Cortex of kidney (tissue), 1 donor: ENCODE measurements at places on chromosomes 4 and X.

- no peak for DNase-seq
Observed at GRCh38 chr4:25993395-25994185, 79.6 kb downstream of the SMIM20 start.

DNA sequence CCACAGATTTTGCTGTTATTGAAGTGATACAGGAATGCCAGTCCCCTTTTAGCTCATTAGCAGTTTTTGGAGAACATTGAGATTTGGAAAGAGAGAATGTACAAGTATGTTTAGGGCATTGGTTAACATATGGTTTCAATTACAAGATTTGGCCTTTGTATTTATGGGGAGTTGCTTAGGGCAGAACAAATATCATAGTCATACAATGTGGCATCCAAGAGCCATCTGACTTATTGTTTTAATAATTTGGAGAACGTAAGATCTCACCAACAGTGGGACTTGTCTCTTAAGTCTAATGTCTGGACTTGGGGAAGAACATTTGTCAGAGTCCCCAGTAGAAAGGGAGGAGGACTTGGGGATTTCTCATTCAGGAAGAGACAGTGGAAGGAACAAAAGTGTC is 166.1 kb downstream of the STK32B start:
- no peak for DNase-seq

GRCh38 chrX:13684361-13684760 is 4.6 kb upstream of the RAB9A start:
- DNase-seq = no peak

GRCh38 chrX:45137531-45137930 is 63.1 kb downstream of the DIPK2B start:
- no peak for DNase-seq

DNA sequence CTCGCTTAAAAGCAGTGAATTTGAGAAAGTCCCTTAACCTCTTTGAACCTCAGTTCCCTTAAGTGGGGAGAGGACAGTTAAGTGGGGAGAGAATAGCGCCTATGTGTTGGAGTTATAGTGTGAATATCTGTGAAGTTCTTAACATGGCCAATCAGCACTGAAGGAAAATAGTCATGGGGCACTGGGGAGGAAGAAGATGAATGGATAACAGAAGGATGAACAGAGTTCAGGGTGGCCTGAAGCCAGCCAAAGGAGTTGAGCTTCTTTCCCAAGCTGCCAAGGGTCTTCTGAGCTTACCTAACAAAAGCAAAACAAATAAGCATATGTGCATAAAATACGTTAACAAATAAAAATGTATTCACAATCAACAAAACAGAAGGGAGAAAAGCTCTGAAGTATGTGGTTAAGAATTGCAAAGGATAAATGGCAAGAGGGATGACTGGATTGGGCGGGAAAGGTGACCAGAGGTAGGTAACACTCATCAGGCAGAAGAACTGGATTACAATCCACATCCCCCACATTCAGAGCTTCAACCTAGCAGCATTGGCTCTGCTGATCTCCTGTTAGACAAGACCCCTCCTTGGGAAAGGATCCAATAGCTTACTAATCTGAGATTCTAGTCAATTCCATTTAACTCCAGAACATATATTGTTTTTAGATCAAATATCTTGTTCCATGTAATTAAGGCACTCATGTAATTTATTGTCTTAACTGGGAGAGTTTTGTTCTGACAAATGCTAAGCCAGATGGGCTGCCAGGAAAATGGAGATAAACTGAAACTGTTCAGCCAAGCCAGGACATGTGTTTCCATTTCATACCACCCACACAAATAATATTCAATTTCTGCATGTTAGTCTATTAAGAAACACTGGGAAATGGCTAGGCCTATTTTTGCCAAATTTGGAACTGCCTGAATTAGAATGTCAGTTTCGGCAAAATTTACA is 221.2 kb downstream of the LDB2 start:
- no peak for DNase-seq

- no peak for DNase-seq
Observed at GRCh38 chrX:135556055-135556454, 35.6 kb downstream of the INTS6L start.

GRCh38 chr4:573122-573892 is 2.8 kb downstream of the TMEM271 start:
- no peak for DNase-seq

DNA sequence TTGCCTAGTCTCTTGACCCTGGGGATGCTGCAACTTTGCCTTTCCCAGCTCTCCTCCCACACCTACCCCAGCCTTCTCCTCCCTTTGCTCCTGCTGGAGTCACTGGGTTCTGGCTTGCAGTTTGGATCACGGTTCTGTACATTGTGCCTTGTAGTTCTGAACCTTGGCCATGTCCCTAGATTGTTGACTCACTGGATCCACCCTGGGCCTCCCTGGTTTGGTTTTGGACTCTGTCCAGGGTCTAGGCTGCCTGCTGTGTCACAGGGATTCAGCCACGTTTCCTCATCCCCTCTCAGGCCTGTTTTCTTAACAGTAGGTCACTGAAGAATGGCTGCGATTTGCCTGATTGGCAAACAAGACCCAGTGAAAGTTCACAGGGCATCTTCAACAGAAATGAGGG is 11.5 kb upstream of the GABRE start:
- DNase-seq = no peak

DNA sequence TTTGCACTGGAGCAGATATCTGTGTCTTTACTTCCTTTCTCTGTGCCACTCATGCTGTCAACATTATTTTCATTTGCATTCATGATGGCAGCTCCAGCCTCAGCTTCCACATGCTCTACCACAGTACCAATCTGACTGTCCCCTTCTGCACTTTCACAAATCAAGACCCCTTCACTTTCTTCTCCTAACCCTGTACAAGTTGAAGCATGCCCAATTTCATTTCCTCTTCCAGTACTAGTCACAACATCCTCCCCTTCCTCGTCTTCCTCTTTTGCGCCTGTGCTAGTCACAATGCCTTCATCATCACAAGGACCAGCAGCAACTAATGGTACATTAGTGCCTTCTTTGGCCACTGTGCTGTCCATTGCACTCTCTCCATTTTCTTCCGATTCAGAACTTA is 26.5 kb downstream of the BOD1L1 start:
- no peak for DNase-seq

- DNase-seq = no peak
Observed at GRCh38 chr4:152940461-152940860, 4.3 kb downstream of the FHDC1 start.

- no peak for DNase-seq
Observed at GRCh38 chr4:37665333-37666320, 20.5 kb downstream of the RELL1 start.

GRCh38 chr4:73021634-73022033 is 47.9 kb downstream of the COX18 start:
- no peak for DNase-seq

GRCh38 chr4:163148466-163149336 is 18.0 kb downstream of the NAF1 start:
- DNase-seq = no peak

GRCh38 chr4:168981460-168981859 is 28.6 kb downstream of the CBR4 start:
- no peak for DNase-seq

DNA sequence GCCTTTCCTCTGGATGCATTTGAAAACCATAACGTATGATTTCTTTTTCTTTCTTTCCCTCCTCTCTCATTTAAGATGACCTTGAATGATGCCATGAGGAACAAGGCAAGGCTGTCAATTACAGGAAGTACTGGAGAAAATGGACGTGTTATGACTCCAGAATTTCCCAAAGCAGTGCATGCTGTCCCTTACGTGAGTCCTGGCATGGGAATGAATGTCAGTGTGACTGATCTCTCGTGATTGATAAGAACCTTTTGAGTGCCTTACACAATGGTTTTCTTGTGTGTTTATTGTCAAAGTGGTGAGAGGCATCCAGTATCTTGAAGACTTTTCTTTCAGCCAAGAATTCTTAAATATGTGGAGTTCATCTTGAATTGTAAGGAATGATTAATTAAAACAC is 142.8 kb downstream of the GRIA2 start:
- no peak for DNase-seq

DNA sequence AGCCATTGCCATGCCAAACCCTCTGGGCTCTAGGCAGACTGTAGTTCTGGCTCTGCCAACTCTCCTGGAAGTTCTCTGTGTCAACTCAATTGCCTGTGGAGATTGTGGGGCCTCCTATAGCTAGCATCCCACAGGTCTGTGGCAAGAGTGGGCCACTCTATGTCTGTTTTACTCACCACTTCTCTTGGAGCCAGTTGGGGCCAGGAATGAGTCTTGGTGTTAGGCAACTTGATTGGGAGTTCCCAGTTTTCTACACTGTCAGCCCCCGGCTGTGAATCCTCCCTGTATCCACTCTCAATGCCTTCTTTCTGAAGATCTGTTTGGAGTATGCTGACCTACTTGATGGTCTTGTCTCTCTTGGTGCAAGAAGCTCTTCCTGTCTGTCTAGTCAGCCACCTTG is 48.2 kb upstream of the EPGN start:
- DNase-seq = no peak

GRCh38 chr4:15455290-15455689 is 14.4 kb upstream of the CC2D2A start:
- no peak for DNase-seq

GRCh38 chr4:139884438-139884837 is 218.8 kb downstream of the MGST2 start:
- no peak for DNase-seq

DNA sequence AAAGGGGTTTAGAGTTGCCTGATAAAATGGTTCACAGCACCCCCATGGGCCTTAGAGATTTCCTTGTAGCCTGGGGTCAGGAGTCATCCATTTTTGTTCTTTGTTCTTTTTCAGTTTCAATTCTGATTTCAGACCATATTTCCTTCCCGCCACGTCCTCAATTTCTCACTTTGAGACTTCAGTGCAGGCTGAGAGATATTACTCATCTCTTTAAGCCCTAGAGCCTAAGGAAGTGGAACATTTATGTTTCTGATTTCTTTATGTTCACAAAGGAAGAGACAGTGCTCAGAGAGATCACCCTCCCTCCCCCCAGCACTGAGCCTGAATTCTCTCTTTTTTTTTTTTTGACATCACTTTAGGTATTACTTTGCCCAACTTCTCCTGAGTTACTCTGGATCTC is 56.3 kb downstream of the MSN start:
- DNase-seq = no peak
